ENCODE measurements at places on chromosomes 2 and 18.
A peak's percentile ranks its signal among the peaks of the same experiment; 100 is the strongest.

DNA sequence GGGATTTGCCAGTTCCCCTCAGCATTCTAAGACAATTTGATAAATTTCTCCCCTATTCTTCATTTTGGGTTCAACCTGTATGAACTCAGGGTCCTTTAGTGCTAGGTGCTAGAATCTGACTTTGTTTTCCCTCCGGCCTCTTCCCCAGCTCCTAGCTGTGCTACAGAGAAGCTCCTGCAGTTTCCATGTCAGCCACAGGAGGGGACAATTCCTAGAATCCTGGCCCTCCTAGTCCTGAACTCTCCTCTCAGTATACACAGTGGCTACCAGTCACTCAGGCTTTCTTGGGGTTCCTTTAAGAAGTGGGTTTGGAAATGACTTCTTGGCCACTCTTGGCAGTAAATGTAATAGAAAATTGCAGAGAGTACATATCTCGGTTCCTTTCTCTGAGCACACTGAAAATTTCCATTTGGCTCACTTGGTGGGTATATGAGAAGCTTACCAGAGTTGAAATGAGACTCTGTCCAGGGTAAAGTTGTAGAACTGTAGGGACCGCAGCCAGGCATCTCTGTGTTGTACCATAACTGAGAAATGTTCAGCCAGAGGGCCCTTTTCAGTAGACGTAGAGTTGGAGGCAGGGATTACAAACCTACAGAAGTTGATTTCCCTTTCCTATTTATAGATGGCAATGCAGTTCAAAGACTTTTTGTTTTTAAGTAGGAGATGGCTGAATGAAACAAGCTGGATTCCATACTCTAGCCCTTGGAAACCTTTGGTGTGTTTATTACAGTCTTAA lies 5.0 kb upstream of the CHST10 start:
- peak; percentile 72 for DNase-seq

- no peak for DNase-seq
These were observed 4.4 kb upstream of the SPRED2 start for GRCh38 chr2:65436824-65437221.

DNA sequence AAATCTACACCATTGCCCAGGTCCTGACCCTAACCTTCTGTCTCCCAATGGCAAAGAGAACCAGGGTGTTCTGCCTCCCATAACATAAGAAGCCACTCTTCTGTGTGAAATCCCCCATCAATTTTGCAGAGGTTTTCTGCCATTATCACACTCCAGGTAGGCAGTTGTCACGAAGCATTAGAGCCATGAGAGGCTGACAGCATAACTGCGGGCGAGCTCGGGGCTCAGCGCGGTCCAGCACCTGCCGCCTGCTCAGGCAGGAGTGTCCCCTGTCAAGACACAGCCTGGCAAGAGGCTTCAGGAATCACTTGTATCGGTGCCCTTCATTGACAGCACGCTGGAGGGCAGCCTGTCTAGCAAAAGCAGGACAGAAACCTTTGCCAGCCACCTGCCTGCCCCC lies 251.2 kb downstream of the SATB2 start:
- DNase-seq: no peak

- peak; percentile 38 for DNase-seq
These were observed 278.4 kb upstream of the DDX18 start for GRCh38 chr2:117536139-117536538.

DNA sequence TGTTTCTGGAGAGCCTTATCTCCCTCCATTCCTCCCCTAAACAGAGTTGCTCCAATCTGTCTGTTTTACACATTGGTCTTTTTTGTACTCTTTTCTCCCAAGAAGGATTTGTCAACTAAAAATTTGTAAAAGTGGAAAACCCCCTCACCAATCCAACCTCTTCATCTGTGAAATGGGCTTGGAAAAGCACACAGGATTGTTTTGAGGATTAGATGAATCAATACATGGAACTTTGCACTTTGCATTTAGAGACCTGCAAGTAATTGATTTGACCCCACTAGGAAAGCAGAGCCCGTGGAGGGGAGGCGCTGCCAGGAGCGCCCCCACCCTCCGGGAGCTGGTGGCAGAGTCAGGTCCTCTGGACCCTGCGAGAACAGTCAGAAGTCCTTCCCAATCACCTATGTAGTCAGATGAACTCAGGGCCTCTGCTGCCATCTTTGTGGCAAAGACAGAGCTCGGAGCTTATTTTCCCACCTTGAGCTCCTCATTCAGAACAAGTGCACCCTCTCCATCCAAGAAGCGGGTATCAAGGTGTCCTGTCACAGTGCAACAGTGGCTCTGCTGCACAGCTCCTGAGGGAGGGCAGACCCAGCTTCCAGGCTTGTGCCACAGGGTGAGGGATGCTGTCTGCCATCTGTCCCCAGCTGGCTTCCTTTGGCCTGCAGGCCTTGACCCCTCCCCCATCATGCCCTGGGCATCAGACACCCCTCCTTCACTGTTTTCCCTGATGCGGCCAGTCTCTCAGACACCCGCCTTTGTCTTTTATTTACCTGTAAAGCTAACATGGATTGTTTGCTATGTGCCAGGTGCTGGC lies 1.7 kb upstream of the TMEM185B start:
- DNase-seq: no peak

GRCh38 chr2:151029406-151030157 lies 232.1 kb downstream of the RBM43 start:
- DNase-seq: no peak

GRCh38 chr2:96158554-96158940 lies 13.3 kb upstream of the DUSP2 start:
- no peak for DNase-seq
